ENCODE measurements at places on chromosomes 6 and 20.

GRCh38 chr6:148629592-148630465 lies 117.0 kb upstream of the UST start:
- DNase-seq: no peak

DNA sequence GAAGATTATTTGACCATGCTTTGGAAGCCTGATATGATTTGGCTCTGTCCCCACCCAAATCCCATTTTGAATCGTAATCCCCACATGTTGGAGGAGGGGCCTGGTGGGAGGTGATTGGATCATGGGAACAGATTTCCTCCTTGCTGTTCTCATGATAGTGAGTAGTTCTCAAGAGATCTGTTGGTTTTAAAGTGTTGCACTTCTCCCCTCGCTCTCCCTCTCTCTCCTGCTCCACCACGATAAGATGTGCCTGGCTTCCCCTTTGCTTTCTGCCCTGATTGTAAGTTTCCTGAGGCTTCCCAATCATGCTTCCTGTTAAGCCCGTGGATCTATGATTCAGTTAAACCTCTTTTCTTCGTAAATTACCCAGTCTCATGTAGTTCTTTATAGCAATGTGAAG lies 21.7 kb upstream of the FAM217A start:
- DNase-seq: no peak

- no peak for DNase-seq
These were observed 212.7 kb downstream of the PTPRK start for GRCh38 chr6:128307671-128308070.

DNA sequence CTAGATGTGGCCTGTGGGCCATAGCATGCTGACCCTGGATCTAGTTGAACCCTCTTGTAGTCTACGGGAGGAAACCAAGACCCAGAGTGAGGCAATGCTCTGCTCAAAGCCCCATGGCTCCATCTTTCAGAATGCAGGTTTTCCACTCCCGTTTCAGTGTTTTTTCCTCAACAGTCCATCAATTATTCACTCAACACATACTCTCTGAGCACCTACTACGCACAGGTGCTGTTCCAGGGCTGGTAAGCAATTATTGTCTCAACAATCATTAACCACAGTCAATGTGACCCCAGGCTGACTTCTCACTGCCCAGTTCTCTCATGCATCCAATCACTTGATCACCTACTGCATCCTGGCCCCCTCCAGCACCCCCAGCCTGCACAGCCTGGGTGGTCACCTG lies 20.0 kb downstream of the MOCS1 start:
- DNase-seq: no peak

GRCh38 chr6:134173936-134174671 lies 121.7 kb upstream of the SLC2A12 start:
- DNase-seq: peak; percentile 66

DNA sequence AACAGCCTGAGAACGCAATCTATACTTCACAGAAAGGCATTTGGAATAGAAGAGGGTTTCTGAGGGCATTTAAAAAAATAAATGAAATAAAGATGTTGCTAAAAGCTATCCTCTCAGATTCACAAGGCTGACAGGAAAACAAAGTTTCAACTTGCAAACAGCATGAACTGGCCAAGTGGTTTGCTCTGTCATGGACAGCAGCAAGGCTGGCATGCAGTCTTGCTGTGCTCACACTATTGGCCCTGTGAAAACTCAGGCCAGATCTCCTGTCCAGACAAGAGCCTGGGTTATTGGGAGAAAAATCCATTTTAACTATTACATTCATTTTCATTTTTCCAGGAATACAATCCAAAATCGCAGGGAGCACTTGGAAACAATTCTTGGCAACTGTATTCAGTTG lies 506.2 kb upstream of the SLC35B3 start:
- DNase-seq: no peak

DNA sequence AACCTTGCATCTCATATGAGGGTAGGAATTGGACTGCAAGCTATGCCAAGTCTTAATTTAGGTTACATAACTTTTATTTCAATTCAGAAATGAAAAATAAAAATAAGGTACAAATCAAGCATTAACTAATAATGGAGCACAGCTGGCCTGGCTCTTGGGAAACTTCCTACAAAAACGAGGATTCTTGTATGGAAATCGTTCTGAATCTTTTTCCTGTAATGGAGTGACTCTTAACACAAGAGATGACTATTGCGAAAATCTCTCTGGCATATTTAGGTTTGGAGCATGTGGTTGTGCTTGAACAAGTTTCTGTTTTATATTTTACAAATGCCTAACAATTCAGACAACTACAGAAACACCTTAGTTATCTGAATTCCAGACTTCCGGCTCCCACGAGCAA lies 34.0 kb upstream of the PI16 start:
- no peak for DNase-seq

- no peak for DNase-seq
These were observed 13.6 kb downstream of the LRRC73 start for GRCh38 chr6:43496370-43497128.

- no peak for DNase-seq
These were observed 40.1 kb downstream of the NUP153 start for GRCh38 chr6:17666646-17667045.

DNA sequence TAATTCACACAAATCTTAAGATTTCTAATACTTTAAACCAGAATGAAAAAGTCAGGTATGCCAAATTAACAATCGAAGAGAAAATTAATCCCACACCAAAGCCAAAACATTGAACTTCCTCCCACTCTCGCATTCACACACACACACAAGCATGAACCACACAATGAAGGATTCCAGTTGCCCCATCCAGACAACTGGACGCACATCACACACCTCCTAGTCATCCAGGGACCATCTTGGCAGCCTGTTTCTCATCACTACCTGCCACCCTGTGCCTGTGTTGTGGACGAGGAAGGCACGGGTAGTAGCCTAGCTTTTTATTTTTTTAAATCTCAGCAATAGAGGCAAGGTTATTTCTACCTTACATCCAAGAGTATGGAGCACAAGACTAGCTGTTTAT lies 15.2 kb downstream of the B4GALT5 start:
- DNase-seq: no peak

GRCh38 chr6:152295920-152296319 lies 341.2 kb downstream of the SYNE1 start:
- no peak for DNase-seq

DNA sequence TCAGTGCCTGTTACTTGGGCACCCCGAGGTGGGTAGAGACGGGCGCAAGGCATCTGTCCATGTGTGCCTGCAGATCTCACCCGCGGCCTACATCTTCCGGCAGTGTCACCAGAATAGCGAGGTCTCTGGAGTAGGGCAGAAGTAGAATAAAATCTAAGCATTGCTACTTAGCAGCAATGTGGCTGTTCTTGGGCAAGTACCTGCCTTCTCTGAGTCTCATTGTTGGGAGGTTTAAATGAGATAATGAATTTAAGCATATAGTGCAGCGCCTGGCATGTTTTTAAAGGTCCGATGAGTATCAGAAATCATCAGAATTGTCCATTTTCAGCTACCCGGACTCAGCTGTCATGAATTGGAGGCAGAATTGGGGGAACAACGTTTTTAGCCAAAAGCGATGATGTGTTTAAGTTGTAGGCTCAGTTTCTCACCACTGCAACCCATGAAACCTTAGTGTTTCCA lies 800 bp downstream of the ABCC10 start:
- no peak for DNase-seq

- no peak for DNase-seq
These were observed 204.0 kb downstream of the DLL1 start for GRCh38 chr6:170086639-170087420.

- DNase-seq: no peak
These were observed 9.1 kb upstream of the PBOV1 start for GRCh38 chr6:138227316-138227781.

GRCh38 chr20:51402201-51402600 lies 140.3 kb downstream of the NFATC2 start:
- no peak for DNase-seq

GRCh38 chr6:19803331-19804204 lies 33.6 kb upstream of the ID4 start:
- DNase-seq: peak; percentile 36

- DNase-seq: no peak
These were observed 893 bp downstream of the POLR1H start for GRCh38 chr6:30061858-30062458.

- no peak for DNase-seq
These were observed 47.0 kb downstream of the MYH7B start for GRCh38 chr20:35002426-35003210.

DNA sequence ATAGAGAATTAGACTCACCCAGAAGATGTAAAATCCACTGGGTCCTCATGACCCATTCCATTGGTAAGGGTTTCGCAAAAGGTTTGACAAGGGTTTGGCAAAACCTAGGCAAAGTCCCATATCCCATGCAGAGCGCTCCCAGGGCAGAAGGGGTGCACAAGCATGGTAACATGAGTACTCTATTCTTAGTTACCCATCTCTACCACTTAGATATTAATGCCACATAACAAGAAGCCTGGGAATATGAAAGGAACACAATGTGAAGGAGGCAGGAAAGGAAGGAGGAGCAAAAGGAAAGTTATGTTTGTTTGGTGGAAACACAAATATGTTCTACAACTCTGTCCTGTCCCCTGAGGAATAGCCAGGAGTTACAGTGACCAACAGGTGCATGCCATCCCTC lies 163.1 kb downstream of the FAXC start:
- no peak for DNase-seq

- no peak for DNase-seq
These were observed 274.1 kb downstream of the CLIC5 start for GRCh38 chr6:45741437-45742171.

DNA sequence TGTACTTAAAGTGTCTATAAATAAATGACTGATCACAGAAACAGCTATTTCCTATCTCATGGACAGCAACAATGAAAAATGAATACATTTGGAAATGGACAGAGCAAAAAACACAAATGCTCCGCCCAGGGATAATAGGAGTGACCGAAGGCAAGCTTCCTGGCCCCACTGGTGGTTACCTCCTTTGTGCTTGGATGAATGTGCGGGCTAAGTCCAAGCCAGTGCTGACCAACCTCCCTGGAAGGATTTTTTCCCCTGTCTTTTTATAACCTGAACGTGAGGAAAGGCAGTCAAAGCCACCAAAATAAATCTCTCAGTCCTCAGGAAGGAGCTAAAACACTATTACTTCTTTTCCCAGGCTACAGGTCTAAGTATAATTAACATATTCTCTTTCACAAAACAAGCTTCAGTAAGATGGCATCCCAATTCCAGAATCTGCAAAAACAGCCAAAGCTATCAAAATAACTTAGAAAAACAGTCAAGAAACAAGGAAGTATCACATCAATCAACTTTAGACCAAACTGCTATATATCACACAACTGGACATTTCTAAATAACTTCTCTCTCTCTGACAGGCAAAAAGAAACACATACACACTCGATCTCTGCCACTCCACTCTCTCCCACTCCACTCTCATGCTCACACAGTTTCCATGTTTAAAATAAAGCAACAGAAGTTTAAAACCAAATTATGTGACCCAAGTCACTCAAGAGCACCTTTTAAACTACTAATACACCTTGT lies 10.0 kb downstream of the KIF16B start:
- DNase-seq: no peak

GRCh38 chr6:19906171-19906570 lies 69.0 kb downstream of the ID4 start:
- DNase-seq: no peak

- DNase-seq: no peak
These were observed 326.6 kb downstream of the NRN1 start for GRCh38 chr6:5680095-5680494.

GRCh38 chr6:137846274-137846673 lies 20.8 kb upstream of the TNFAIP3 start:
- no peak for DNase-seq

GRCh38 chr6:44485601-44486401 lies 98.3 kb downstream of the CDC5L start:
- no peak for DNase-seq

GRCh38 chr20:53205046-53205445 lies 232.9 kb downstream of the TSHZ2 start:
- no peak for DNase-seq

- no peak for DNase-seq
These were observed 43.5 kb downstream of the SIRPA start for GRCh38 chr20:1938464-1939269.

GRCh38 chr20:31569163-31570020 lies 35.7 kb upstream of the ID1 start:
- peak; percentile 52 for DNase-seq

GRCh38 chr6:83313882-83314281 lies 117.0 kb downstream of the ME1 start:
- no peak for DNase-seq

DNA sequence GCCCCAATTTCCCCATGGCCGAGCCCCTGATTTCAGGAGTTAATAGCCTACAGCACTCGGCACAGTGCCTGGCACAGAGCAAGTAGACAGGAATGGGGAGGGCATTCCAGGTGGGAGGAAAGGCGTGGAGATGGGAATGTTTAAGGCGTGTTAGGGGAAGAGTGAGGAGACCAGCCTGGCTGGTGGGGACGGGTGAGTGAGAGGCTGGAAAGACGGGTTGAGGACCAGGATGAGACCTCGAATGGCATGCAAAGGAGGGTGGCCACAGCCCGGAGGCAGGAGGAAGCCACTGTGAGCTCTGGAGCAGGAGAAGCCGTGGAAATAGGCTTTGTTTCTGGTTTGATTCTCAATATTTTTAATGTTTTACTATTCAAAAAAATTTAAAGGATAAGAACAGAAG lies 49.5 kb downstream of the CEBPB start:
- DNase-seq: no peak

- no peak for DNase-seq
These were observed 229.3 kb downstream of the CLIC5 start for GRCh38 chr6:45786355-45786781.

GRCh38 chr6:38034274-38034914 lies 214.9 kb downstream of the ZFAND3 start:
- DNase-seq: no peak

DNA sequence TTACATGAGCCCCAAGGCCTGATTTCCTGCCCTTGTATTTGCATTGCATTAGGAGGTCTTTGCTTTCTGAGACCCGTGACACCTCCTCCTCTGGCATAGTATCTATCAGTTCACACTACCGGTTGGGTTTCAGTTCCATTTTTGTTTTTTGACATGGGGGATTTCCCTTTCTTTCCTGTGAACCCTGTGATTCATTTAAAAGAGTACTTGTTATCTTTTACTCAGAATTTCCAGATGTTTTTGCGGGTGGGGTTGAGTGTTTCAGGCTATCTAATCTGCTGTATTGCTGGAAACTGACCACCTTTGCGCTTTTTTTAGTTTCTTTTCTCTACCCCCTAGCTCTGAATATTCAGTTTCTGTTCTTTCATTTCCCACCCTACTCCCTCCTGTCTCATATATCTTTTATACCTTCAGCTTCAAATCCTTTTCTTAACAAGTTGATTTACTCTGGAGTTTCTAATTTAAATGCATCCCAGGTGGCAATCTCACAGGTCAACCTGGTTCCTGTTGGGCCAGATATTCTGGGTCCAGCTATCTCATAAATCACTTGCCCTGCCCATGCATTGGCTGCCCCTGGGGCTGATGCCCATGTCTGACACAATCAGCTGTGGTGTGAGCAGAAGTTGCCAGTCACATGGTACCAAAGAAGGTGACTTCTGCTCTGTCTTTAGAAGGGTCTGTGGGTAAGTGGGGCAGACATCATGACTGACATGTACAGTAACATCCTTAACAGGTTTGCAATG lies 14.3 kb upstream of the NCOA3 start:
- no peak for DNase-seq

GRCh38 chr6:43325876-43326275 lies 17.2 kb upstream of the CRIP3 start:
- DNase-seq: no peak

GRCh38 chr6:158826819-158827501 lies 7.8 kb upstream of the EZR start:
- no peak for DNase-seq

- no peak for DNase-seq
These were observed 218.9 kb upstream of the PLCB4 start for GRCh38 chr20:8849990-8850389.

All from RCC 7860 (cell line).